CD8-positive, alpha-beta memory T cell (primary cell): ENCODE measurements at places on chromosomes 7 and 10. TPM values are rescaled to one million over a fixed set of nuclear protein-coding genes. Genes with fewer than 3 reads are reported as not detected.

Gene CYP26A1
- not detected for total RNA-seq

Gene GAD2
- not detected for total RNA-seq

Gene CHRM2
- not detected for total RNA-seq

GRCh38 chr7:1236132-1236661, 3.5 kb downstream of the UNCX start:
- no peak for DNase-seq

GRCh38 chr7:155234158-155234492, 63.6 kb upstream of the INSIG1 start:
- no peak for DNase-seq

Gene PTF1A
- total RNA-seq: not detected

GRCh38 chr10:96125142-96125515, 5.0 kb upstream of the ZNF518A start:
- no peak for DNase-seq

Gene MPP7
- 6.6 TPM for total RNA-seq

DNA sequence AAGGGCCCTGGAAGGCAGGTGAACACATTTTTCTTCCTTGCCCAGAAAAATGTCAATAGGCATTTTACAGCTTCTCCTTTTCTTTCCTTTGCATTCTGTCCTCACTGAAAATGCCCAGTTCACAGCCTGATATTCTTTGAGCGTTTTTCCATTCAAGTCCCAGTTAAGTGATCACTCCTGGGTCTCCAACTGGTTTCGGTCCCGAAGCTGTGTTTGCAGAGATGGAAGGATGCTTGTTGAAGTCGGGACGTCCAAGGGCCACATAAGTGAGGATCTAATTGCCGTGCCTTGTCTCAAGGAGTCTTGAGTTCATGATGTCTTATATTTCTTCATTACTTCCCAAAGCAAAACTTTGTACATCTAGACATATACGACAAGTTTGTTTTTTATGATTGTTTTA, 208.7 kb upstream of the PRKCQ start:
- no peak for DNase-seq

Gene MOGAT3
- total RNA-seq: not detected

DNA sequence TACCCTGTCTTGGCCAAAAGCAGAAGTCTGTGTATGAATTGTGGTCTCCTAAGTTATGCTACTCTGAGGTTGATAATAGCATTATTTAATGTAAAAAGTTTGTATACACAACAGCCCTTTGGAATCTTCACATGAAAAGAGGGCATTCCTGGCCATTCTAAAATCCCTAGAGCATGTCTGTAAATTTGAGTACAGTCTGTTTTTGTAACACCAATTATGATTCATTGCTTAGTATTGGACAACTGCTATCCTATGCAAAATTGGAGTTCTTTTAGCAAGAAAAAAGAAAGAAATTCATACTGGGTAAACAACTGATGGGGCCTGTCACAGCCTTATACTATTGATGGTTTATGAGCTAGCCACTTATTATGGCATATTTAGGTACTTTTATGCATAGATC, 10.2 kb downstream of the CUTC start:
- no peak for DNase-seq

- DNase-seq: no peak
Measured at GRCh38 chr10:61390851-61391250, 62.3 kb downstream of the TMEM26 start.

DNA sequence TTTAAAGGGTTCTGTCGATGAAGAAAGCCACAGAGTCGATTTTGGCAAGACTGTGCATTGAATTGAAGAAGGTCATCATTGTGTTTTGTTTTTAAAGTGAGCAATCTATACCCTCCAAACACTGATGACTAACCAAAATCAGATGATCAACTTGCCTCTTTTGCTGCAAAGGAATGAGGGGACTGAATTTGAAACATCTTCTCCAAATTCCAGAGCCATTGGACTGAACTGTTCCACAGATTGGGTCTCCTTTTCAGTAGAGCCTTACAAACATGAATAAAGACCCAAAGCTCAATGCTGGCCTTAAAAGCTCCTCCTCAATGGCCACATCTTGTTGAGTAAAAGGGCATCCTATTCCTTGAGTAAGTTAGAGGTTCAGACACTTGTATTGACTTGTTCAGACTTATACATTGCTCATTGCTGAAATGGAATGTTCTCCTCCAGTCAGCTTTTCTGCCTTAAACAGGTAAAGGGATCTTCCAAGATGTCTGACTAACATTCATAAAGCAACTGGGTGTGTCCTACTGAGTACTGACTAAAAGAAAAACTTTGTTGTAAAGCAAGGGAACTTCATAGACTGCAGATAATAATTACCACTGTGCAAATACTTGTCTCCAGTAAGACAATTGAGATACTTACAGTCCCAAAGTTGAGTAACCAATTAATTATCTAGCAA, 630.6 kb downstream of the KCNMA1 start:
- DNase-seq: no peak

DNA sequence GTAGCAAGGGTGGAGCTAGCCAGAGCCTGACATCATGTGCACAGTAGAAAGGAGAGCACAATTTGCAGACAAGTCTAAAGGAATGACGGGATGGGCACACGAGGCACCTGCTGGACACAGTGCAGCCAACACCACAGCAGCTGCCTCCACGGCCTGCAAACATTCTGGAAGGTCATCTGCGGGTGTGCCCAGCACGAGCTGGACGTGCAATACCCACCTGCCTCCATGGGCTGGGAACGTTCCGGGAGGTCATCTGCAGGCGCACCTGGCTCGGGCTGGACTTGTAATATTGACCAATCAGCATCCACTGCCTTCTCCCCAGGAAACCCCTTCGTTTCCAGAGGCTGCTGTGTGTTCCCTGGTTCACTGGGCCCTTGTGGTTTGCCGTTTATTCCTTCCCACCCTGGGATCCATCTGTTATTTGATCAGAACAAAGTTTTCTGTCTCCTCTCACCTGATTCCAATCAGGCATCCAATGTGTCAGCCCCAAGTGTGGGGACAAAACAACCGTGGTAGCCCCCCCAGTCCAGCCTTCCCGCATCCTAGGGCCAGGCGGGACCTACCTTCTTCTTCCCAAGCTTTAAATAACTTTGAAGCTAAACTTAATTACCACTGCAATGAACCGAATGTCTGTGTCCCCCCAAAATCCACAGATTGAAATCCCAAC, 243.4 kb upstream of the PPP2R2D start:
- DNase-seq: no peak

Gene RPEL1
- total RNA-seq: not detected

DNA sequence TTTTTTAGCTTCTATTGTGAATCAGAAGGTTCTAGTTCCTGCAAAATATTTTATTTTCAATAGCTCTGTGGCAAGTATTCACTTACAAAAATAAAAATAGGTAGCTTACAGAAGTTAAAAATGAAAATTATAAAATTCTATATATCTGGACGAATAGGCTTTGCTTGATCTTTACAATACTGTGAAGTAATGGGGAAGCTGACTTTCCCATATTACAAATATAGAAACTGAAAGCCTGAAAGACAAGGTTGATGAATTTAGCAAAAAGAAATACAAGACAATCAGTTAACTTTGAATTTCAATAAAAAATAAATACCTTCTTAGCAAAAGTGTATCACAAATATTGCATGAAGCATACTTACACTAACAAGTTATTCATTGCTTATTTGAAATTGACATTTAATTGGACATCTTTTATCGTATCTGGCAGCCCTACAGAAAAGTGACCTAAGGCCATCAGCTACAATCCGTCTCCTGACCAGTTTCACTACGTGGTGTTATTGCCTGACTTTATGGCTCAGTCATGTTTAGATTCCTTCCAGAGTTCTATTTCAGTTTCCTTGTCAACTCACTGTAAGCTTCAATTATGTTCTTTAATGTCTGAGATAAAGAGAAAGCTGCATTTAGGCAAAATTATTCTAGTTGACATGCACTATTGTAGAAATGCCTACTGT, 310.5 kb upstream of the HGF start:
- DNase-seq: no peak

Gene GLI3
- total RNA-seq: 0.44 TPM

- no peak for DNase-seq
Measured at GRCh38 chr7:105874055-105874454, 2.3 kb downstream of the ATXN7L1 start.

Gene FRAT1
- 4.3 TPM for total RNA-seq

DNA sequence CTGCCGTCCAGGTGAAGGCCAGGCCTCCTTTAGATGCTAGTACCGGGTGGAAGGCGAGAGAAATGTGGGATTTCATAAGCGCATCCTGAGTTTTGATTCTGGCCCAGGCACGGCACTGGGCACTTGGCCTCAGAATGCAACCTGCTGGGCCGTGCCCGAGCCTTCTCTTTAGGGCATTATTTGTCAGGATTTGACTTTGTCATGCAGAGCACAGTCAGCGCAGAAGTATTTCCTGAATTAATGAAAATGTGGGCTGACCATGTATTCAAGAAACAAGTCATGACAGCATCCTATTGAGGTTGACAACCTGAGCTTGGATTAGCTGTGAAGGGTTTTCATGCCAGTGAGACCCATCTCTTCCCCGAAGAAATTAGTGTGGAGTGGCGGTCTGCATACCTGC, 34.4 kb downstream of the RCC1L start:
- no peak for DNase-seq

DNA sequence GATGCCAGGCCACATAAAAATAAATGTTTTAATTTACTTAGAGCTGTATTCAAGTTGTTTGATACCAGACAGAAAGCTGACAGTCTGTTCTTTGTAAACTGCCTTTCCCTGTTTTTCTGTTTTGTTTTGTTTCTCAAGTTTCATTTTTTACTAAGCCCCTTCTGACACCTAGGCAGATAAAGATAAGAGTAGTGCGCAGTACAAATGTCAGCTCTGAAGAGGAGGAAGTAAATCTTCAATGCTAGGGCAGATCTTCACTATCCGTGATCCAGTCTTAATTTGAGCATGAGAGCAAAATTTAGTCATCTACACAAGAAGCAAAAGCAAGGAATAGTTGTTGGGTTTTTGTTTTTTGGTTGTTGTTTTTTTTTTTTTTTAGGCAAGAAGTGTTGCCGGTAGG, 27.3 kb downstream of the MTURN start:
- DNase-seq: no peak

Gene FKBP6
- total RNA-seq: not detected

GRCh38 chr10:117107238-117107637, 30.8 kb downstream of the VAX1 start:
- DNase-seq: no peak

GRCh38 chr7:22176791-22177412, 180.1 kb downstream of the RAPGEF5 start:
- DNase-seq: no peak

Gene RBP3
- not detected for total RNA-seq

- DNase-seq: no peak
Measured at GRCh38 chr10:93464776-93465388, 17.3 kb downstream of the MYOF start.

- no peak for DNase-seq
Measured at GRCh38 chr10:92742331-92743228, 52.8 kb downstream of the HHEX start.

Gene AKR1B1
- total RNA-seq: 117 TPM

DNA sequence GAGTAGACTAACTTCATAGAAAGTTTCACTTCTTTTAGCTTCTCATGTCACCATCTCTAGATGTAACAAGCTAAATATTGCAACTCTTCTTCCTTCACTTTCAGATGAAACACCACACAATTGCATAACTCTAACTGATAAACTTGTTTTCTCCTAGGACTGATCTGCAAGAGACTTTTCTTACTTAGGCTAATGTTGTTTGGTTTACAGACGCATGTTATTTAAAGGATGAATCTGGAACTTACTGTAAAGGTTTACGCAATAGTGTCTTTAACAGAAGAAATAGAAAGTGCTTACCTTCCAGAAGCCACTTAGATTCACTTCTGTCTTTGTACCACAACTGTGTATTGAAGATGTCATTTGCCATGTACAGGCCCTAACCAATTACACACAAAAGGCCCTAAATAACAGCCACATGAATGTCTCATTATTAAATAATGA, 22.1 kb upstream of the ZC3HAV1 start:
- DNase-seq: no peak

DNA sequence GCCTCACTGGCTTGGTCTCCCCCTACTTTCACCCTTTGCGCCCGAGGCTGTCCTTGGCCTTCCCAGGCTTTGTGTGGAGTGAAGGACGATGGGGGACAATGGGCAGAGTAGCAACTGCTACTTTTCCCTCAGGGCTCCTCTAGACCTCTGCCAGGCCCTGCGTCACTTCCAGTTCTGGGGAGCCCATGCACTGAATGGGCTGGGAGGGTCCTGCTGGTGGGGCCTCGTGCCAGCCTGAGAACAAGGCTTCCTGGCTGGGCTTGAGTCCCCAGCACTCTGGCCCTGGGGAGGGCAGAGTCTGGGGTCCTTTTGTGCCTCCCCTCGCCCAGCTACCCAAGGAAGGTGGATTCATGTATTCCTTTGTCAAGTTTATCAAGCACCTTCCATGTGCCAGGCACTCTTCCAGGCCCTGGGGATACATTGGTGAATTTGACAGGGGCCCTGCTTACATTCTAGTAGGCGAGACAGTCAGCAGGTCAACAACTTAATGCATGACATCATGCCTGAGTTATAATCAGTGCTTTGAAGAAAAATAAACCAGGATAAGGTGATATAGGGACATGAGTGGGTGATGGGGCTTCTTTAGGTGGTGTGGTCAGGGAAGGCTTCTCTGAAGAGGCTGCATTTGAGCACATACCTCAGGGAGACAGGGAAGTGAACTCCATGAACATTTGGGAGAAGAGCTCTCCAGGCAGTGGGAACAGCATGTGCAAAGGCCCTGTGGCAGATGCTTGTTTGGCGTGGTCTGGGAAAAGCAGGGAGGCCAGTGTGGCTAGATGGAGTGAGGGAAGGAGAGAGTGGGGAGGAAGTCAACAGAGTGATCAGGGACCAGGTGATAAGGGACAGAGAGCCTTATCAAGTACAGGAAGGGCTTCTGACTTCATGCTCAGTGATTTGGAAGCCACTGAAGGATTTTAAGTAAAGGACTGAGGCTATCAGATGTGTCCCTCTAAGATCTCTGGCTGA, 14.1 kb downstream of the ZMIZ1 start:
- no peak for DNase-seq

Gene ADD3
- total RNA-seq: 50.3 TPM

DNA sequence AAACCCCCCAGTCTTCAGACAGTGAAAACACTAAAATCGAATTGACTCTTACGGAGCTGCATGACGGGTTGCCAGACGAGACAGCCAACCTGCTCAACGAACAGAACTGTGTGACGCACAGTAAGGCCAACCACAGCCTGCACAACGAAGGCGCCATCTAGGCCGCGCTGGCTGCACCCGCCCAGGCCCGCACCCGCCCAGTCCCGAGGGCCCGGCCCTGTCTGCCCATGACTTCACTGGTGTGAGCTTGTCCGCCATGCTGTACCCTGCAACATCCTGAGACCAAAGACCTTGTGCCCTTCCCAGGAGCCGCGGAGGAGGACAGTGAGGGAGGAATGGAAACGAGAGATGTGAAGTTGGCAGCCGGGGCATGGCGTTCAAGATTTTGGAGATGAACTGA, 116.1 kb downstream of the NT5C2 start:
- DNase-seq: no peak

GRCh38 chr7:68107968-68108367, 1111.3 kb downstream of the TYW1 start:
- no peak for DNase-seq

DNA sequence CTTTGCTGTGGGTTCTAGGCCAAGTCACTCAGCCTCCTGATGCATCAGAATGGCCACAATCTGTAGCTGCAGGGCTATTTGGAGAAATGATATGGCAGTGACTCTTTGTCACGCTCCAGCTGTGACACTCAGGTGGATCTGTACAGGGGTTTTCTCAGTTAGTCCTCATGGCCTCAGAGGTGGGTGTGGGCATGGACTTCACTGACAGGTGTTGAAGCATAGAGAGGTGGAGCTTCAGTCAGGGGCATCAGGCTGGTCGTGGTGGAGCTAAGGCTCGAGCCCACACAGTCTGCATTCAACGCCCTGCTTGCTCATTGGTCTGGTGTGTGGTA, 21.2 kb downstream of the PALD1 start:
- no peak for DNase-seq
